Effector CD4-positive, alpha-beta T cell (primary cell): ENCODE measurements at places on chromosomes 11 and 22.

DNA sequence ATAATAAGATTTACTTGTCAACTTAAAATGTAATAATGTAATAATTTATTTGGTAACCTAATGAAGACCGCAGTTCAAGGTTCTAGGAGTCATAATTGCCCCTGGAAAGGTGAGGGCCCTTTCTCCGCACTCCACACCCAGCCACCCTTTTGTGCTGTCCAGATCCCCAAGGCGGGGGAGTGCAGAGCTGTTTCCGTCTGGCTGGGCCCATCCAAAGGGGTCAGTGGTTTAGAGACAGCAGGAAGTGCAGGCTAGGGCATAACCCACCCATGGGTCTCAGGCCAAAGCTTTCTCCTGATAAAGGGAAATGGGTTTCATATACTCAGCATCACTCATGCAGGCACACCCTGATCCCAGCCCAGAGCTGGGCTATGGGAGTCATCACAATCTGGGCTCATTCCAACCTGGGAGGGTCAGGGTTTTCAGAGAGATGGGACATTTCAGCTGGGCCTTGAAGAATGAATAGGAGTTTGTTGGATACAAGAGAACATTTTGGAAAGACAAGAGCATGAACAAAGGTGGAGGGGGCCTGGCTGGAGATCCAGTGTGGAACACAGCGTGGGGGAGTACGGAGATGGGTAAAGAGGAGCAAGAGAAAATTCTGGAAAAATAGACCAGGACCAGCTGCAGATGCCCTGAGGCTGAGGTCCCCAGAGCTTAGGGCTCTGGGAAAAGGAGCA, 432.2 kb downstream of the TBC1D22A start:
- no peak for DNase-seq

- DNase-seq, result no peak
These were observed 21.5 kb upstream of the MMP7 start for GRCh38 chr11:102552020-102552419.

DNA sequence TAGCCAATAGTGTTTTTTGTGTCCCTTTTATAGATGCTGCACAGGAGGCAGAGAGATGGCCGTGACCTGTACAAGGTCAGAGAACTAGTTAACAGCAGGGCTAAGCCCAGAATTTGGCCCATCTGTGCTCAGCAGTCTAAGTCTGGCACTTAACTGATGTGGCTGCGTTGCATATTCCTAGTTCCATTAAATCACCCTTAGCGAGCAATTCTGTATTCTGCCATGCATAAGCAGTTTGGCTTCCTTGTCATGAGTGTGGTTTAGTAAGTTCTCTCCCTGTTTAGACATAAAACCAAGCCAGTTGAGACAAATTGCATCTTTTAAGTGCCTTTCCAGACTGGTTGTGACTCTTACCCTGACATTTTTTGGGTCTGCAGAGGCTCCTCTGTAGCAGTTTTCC, 230.6 kb upstream of the TENM4 start:
- DNase-seq, result no peak

DNA sequence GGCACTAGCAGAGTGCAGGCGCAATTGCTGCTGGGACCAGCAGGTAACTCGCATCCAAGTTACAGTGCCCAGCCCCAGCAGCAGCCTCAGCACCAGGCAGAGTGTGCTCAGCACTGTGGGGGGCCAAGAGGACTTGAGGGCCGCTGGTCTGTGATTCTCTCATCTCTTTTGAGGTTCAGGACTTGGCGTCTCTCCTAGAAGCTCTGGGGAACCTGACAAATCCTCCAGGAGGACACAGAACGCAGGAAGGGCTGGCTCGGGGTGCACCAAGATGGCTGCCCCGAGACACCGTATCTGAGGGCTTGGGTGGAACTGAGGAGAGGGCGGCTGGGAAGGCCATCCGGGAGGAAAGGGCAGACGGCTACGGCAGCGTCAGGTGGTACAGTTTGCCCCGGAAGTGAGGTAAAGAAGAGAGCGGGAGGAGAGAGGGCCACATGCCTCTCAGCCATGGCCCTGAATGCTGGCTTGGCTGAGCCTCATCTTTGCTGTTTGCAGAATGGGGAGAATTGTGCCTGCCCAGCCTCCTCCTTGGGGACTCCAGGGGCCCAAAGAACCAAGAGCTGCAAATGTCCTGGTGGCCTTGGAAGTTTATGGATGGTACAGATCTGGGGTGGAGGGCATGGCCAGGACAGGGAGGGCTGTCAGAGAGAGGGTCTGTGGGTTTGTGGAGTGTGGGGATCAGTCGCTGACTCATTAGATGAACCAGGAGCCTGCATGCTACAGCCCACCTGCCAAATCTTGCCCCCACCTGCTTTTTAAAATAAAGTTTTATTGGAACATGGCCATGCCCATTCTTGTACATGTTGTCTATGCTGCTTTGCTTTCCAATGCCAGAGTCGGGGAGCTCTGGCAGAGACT, 78.0 kb downstream of the MYEOV start:
- DNase-seq, result no peak

DNA sequence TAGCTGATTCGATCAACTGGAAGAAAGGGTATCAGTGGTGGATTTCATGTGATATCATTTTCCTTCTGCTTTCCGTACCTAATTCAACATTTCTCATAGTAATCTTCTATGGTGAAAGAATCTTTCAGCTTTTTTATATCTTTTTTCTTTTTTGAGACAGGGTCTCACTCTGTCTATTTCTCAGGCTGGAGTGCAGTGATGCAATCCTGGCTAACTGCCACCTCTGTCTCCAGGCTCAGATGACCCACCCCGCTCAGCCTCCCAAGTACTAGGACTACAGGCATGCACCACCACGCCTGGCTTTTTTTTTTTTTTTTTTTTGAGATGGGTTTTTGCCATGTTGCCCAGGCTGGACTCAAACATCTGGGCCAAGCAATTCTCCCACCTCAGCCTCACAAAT, 18.6 kb upstream of the CHORDC1 start:
- no peak for DNase-seq

DNA sequence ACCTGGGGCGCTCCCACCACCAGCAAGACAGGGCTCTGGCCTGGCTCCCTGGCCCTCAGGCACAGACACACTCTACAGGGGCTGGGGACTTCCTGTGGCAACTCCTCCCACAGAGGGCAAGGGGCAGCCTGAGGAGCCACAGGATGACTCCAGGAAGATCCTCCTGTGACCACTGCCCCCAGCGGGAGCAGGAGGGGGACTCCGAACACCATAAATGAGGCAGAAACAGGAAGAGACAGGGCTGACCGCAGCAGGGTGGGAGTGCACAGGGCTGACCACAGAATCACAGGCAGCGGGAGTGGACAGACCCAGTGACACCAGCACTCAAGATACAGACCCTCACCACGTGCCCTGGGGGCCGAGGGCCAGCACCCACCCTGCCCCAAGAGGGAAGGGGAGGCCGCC, 10.8 kb downstream of the ARAP1 start:
- DNase-seq, result no peak

GRCh38 chr11:70630816-70631623, 232.7 kb downstream of the CTTN start:
- no peak for DNase-seq

DNA sequence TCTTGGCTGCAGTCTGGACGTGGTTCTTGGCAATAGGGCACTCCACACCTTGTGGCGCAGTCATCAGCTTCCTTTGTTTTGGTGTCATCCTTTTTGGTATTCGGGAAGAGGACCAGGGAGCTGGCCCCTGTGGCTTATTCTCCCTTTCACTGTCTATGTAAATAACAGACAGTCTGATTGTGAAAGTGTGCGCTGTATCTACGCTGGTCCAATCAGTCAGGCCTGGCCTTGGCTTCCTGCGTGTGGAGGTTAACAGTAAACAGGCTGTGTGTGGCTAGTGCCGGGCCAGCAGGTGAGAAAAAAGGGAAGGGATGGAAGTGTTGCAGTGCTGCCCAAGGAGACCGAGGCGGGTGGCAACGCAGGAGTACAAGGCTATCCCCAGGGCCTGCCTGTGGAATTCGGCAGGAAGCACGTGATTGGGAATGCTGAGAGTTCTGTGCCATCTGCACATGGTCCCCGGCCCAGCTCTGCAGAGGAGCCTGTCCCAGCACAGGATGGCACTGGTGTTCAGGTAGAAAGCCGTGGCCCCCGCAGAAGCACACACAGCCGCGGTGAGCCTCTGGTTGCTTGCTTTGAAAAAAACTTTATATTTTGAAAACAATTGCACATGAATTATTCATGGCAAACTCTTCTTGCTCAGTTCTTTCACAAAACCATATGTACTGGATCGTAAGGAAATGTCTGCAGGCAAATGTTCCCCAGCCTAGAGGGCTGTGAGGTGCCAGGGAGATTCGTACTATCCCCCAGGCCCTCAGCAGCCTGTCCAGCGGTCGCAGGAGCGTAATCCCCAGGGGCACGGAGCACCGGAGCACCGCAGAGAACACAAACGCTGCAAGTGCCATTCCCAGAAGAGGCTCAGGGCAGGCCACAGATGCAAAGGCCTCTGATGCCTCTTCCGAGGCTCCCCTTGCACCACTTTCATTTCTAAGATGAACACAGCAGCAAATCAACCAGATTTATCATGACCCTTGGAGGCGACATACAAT, 174.5 kb downstream of the EFCAB6 start:
- DNase-seq, result no peak

DNA sequence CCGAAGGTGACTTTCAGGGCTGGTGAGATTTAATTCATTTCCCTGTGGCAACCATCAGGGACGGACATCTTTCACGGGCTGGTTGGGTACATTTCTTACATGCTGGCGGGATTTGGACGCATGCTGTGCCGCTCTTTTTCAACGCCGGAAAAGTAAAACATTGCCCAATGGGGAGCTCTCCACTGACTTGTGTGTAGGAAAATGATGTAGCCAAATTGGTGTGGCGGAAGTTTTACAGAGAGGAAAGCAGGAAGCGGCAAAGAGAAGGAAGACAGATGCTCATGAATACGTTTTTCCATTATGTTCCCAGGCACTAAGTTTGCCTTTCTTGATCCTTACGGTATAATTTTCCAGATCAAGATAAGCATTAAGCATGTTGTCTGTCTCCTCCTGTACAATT, 375.8 kb downstream of the NTM start:
- DNase-seq, result no peak

GRCh38 chr11:130778705-130779104, 137.6 kb downstream of the SNX19 start:
- no peak for DNase-seq

GRCh38 chr11:68934321-68934645, 30.6 kb downstream of the IGHMBP2 start:
- no peak for DNase-seq

- no peak for DNase-seq
These were observed 119.1 kb downstream of the TBC1D22A start for GRCh38 chr22:46881373-46882118.
